ENCODE measurements at places on chromosomes 3 and 15.

DNA sequence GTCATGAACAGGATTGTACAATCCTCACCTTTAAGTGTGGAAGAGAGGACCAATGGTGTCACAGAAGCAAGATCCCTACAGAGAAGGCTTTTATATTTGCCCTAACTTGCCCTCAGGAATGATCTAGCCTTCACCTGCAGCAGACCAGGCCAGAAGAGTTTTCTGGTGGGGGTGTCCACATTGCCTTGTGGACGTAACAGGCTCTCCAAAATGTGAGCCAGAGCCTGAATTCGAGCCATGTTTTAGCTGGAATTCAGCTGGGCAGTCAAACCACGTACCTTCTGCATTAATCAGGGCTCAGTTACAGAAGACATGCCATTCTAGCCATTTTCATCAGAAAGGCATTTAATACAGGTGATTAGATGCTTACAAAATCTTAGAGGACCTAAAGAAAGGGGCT is 23.6 kb upstream of the RAB7A start:
- no peak for DNase-seq

- DNase-seq, result no peak
Measured at GRCh38 chr3:71533588-71533987, 49.9 kb downstream of the FOXP1 start.

DNA sequence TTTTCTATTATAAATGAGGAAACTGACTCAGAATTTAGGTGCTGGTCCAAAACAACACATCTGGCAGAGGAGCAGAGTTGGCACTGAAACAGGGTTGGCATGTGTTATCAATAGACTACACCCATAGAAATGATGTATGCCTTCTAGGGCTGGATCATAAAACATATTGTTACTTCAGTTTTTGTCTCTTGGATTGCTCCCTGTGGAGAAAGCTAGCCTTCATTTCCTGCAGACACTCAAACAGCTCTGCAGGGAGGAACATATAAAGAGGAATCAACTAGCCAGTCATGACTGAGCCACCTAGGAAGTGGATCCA is 507 bp upstream of the MRPL3 start:
- no peak for DNase-seq

DNA sequence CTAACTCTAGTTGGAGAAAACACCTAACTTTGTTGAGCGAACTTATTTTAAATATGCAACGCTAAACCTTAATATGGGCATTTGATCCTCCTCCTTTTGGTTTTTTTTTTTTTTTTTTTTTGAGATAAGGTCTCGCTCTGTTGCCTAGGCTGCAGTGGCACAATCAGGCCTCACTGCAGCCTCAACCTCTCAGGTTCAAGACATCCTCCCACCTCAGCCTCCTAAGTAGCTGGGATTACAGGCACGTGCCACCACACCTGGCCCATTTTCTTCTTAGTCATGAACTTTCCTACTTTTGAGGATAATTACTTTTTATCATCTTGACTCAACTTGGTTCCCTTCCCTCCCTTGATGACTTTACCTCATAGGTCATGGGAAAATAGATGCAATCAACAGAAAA is 3.9 kb downstream of the NUSAP1 start:
- no peak for DNase-seq

DNA sequence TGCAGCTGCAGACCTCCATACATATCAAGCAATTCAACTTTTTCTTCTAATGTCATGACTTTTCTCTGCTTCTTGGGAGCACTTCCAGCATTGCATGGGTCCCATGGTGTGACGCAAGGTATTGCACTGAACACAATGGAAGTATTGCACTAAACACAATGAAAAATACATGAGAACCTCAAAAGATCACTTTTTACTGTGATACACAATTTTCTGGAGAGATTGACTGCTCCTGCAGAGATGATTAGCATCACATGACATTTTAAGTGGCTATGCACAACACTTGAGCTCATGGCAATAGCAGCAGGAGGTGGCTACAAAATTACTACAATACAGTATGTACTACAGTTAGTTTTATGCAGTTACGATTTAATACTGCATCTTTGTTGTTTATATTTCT is 113.5 kb upstream of the BHLHE40 start:
- DNase-seq, result no peak

DNA sequence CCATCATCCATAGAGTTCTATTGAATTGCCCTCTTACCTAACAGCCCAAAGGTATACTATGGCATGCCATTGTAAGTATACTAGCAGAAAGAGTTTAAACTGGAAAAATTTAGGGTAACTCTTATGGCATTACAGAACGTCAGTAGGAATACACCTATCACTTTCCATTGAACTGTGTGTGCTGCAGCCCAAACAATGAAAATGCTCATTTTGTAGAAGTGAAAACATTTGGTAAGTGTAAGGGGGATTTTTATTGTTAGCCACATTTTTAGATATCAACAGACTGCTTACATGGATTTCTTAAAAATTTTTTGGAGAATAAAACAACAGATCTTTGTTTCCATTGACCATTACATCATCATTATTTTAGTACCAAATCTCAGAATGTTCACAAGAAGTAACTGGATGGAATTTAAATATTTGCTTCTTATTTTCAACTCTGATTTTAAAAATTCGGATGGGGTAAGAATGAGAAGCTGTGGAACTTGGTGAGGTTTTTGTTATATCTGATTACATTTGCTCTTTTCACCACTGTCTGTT is 245.9 kb downstream of the UBE2E2 start:
- DNase-seq, result no peak

DNA sequence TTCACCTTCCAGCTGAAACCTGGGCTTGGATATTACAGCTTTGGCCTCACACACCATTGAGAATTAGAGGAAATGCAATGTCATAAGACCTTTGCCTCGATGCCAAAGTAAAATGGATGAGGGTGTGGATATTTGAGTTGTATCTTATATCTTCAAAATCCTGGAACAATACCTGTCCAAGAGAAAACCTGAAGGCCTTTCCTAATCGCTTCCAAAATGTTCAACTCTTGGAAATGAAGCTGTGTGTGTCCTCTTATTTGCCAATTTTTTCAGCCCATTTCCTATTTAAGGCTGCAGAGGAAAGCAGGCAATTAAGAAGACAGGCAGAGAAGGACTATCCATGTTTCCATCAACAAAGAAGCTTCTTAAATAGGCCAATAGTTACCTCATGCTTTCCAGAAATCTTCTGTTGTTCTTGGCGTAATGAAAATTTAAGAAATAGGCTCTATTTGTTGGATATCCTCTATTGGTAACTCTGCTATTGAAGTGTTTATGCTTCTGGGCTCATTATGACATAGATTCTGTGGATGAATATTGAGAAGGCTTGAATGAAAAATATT is 99.5 kb upstream of the ZBTB20 start:
- DNase-seq, result no peak

GRCh38 chr15:53739651-53740050 is 19.8 kb downstream of the WDR72 start:
- DNase-seq, result no peak

DNA sequence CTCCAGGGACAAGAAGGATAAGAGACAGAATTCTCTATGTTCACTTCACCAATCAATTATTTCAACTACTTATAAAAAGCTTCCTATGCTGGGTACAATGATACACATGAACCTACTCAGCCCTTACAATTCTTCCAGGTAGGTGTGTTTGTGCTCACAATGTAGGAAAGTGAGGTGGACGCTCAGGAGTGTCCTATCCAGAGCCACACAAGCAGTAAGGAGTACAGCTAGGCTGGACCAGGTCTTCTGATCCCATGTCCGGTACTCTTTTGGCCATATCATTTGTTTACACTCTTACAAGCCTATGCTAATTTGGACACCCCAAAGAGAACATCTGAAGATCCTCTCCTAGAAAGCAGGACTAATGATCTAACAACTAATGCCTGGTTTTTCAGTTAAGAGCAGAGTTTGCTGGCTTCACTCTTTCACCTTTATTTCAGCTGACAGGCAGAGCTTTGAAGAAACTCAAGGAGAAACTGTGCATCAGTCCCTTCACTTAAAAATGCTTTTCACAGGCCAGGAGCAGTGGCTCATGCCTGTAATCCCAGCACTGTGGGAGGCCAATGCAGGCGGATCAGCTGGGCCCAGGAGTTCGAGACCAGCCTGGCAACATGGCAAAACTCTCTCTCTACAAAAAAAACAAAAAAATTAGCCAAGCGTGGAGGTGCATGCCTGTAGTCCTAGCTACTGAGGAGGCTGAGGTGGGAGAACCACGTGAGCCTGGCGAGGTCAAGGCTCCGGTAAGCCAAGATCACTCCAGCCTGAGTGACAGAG is 27.5 kb downstream of the IGF2BP2 start:
- no peak for DNase-seq

GRCh38 chr15:101358895-101359294 is 63.8 kb upstream of the SNRPA1 start:
- DNase-seq, result no peak

- no peak for DNase-seq
Measured at GRCh38 chr3:12709334-12709733, 45.4 kb upstream of the RAF1 start.

Data from activated T-cell treated with anti-CD3 and anti-CD28 coated beads, Interleukin-2, amount 50 U/mL, for 1 hour (primary cell).